T-helper 17 cell (primary cell): ENCODE measurements at places on chromosomes 2 and 18.

DNA sequence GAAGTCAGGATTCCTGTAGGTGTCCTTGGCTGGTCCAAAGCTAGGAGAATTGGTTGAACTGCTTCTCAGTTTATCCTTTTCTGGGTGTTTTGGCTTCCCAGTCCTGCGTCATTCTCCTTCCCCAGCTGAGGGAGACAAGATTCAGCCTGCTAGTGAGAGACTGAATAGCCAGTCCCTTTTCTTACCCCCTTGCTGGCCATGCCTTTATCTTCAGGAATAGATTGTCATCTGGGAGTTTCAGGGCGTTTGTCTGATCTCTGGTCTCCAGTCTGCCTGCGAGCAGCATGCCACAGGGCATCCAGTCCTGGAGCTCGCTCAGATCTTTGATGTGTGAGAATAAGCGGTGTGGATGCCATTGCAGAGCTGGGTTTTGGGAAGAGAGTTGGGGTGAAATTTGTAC lies 5.8 kb downstream of the MYO1B start:
- peaks cover 8% of the 10 kb centered on the region for H3K4me1 ChIP-seq
- H3K27ac ChIP-seq: no peak overlapping the region
- H3K27me3 ChIP-seq: peaks cover 51% of the 10 kb centered on the region
- no peak for DNase-seq
- H3K4me3 ChIP-seq: no peak overlapping the region
- peaks cover 2% of the 10 kb centered on the region for H3K36me3 ChIP-seq

DNA sequence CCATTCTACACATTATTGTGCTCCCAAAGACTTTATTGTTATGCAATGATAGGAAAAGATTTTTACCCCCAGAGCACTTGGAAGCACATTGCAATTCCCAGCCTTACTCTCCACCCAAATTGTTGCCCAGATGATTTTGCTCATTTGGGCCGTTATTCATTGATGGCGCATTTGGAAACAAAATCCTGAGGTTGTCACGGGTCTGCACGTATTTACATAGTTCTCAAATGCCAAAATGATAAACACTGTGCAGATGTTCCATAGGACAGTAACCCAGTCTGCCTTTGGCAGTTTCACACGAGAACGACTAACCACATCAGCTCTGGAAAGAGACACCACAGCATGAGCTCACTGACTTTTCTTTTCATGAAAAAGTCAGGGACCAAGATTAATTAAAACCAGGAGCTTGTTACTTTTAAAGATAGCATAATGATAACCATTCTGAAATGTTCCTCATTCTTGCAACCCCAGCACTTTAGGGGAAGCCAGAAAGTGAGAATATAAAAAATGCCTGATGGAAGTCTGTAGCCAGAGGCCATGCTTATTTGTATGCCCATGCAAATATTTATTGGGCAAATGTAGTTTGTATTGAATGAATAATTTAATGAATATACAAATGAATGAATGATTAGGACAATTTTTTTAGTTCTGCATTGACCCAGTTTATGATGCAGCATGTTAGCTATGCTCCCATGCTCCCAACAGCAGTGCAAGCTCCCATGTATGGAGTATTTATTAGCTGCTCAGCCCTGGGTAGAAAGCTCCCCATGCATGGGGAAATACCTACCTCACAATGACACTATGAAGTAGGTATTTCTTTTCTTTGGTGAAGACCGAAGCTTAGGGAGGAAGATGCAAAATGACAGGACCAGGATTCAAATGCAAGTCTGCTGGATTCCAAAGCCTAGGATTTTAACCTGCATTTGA lies 84.6 kb downstream of the MAIP1 start:
- DNase-seq: no peak
- peaks cover 29% of the 10 kb centered on the region for H3K27me3 ChIP-seq
- H3K27ac ChIP-seq: no peak overlapping the region

- no peak overlapping the region for H3K4me3 ChIP-seq
- no peaks in the 10 kb centered on the region for H3K4me1 ChIP-seq
- peaks cover 4% of the 10 kb centered on the region for H3K36me3 ChIP-seq
- peaks cover 12% of the 10 kb centered on the region for H3K27me3 ChIP-seq
Measured at GRCh38 chr2:189516546-189516945, 64.0 kb downstream of the SLC40A1 start.

GRCh38 chr2:219452361-219453317 lies 18.0 kb downstream of the SPEG start:
- H3K27me3 ChIP-seq: peaks cover 19% of the 10 kb centered on the region
- no peak overlapping the region for H3K27ac ChIP-seq
- no peak for DNase-seq

- DNase-seq: no peak
- no peaks in the 10 kb centered on the region for H3K27me3 ChIP-seq
- no peak overlapping the region for H3K27ac ChIP-seq
- no peak overlapping the region for H3K4me3 ChIP-seq
Measured at GRCh38 chr2:173171321-173171720, 95.7 kb downstream of the MAP3K20 start.

GRCh38 chr18:59149007-59149406 lies 9.3 kb downstream of the SEC11C start:
- peak overlapping the region; percentile 74 for H3K27ac ChIP-seq
- H3K27me3 ChIP-seq: no peaks in the 10 kb centered on the region
- peaks cover 40% of the 10 kb centered on the region for H3K4me1 ChIP-seq

DNA sequence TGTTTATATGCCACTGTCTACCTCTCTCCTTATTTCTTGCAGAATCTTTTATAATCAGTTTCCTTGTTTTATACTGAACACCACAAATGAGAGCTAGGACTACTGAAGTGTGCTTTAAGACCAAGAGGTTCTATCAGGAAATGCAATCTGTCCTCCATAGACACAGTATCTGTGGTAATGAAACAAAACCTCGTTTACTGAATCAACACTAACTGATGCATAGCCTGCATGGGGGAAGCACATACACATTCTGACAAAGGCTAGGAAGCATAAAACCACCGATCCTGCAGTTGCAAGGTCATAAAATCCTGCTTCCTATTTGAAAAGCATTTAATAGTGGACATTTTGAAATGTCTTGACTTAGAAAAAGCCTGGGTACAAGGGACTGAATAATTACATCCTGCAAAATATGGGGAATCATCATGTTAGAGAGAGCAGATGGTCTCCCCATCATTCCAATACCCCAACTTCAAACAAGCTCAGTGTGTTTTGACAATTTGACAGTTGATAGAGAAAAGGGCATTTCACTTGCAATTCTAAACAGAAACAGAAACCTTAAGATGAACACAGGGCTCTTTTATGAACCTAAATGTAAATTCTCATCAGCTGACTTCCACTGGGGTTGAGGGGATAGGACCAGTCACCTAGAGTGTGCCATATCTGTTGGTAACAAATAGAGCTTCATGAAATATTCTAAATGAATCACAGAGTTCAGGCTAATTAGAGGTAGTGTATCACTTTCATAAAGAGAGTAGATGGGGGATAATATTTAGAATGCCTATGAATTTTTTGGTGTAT lies 1845.6 kb upstream of the PIK3C3 start:
- no peak for DNase-seq
- H3K4me1 ChIP-seq: no peaks in the 10 kb centered on the region
- no peaks in the 10 kb centered on the region for H3K27me3 ChIP-seq
- H3K4me3 ChIP-seq: no peak overlapping the region

- no peak for DNase-seq
- H3K27me3 ChIP-seq: peaks cover 20% of the 10 kb centered on the region
- no peak overlapping the region for H3K4me3 ChIP-seq
- H3K27ac ChIP-seq: no peak overlapping the region
- no peaks in the 10 kb centered on the region for H3K36me3 ChIP-seq
Measured at GRCh38 chr18:13916559-13916958, 1.2 kb upstream of the MC2R start.

- H3K4me3 ChIP-seq: no peak overlapping the region
- no peaks in the 10 kb centered on the region for H3K36me3 ChIP-seq
- H3K27me3 ChIP-seq: peaks cover 16% of the 10 kb centered on the region
- DNase-seq: no peak
Measured at GRCh38 chr2:165573534-165574461, 104.3 kb downstream of the CSRNP3 start.

- H3K27me3 ChIP-seq: peaks cover 38% of the 10 kb centered on the region
- no peaks in the 10 kb centered on the region for H3K36me3 ChIP-seq
- peaks cover 4% of the 10 kb centered on the region for H3K4me1 ChIP-seq
- no peak for DNase-seq
- no peak overlapping the region for H3K4me3 ChIP-seq
Measured at GRCh38 chr2:120432976-120433815, 87.3 kb downstream of the INHBB start.

GRCh38 chr2:173241643-173242042 lies 113.0 kb upstream of the CDCA7 start:
- H3K36me3 ChIP-seq: peaks cover 3% of the 10 kb centered on the region
- peaks cover 8% of the 10 kb centered on the region for H3K27me3 ChIP-seq
- H3K4me3 ChIP-seq: no peak overlapping the region
- DNase-seq: no peak
- no peaks in the 10 kb centered on the region for H3K4me1 ChIP-seq

DNA sequence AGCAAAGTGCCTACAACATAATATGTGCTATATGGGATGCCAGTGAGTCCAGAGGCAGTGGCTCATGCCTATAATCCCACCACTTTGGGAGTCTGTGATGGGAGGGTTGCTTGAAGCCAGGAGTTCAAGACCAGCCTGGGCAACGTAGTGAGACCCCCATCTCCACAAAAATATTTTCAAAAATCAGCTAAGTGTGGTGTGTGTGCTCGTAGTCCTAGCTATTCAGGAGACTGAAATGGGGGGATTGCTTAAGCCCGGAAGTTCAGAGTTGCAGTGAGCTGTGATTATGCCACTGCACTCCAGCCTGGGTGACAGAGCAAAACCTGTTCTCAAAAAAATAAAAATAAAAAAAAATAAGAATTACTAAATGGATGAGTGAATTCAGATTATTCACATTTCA lies 23.4 kb downstream of the OTX1 start:
- H3K27me3 ChIP-seq: peaks cover 49% of the 10 kb centered on the region
- H3K27ac ChIP-seq: no peak overlapping the region
- H3K4me1 ChIP-seq: no peaks in the 10 kb centered on the region
- DNase-seq: no peak
- no peak overlapping the region for H3K4me3 ChIP-seq

- H3K36me3 ChIP-seq: no peaks in the 10 kb centered on the region
- H3K4me3 ChIP-seq: no peak overlapping the region
- H3K27me3 ChIP-seq: no peaks in the 10 kb centered on the region
- no peak overlapping the region for H3K27ac ChIP-seq
Measured at GRCh38 chr18:1392046-1392445, 487.4 kb downstream of the ADCYAP1 start.

GRCh38 chr2:145728511-145728910 lies 1208.6 kb upstream of the ZEB2 start:
- DNase-seq: no peak
- no peaks in the 10 kb centered on the region for H3K27me3 ChIP-seq
- H3K27ac ChIP-seq: no peak overlapping the region
- H3K4me3 ChIP-seq: no peak overlapping the region
- H3K36me3 ChIP-seq: no peaks in the 10 kb centered on the region

DNA sequence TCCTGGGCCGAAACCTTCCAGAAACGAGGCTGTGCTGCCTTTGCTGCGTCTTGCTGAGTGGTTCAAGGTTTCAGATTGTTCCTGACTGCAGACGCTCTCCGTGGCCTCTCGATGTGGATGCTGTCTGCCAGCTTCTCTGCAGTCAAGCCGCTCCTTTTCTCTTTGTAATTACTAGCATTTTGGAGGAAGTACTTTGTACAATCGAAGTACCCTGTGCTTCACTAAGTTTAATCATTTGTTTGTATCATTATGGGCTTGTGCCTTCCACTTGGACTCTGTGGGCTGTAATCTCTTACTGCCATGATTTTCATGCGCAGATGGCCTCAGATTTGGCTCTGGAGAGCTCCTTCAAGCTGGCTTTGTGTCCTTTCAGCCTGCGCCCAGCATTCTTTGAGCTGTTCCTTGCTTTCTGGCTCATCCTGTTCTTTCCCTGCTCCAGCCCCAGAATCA lies 49.3 kb downstream of the TRAF3IP1 start:
- H3K4me1 ChIP-seq: peaks cover 6% of the 10 kb centered on the region
- H3K27ac ChIP-seq: no peak overlapping the region
- peak overlapping the region; percentile 19 for H3K4me3 ChIP-seq
- H3K36me3 ChIP-seq: peaks cover 3% of the 10 kb centered on the region
- no peaks in the 10 kb centered on the region for H3K27me3 ChIP-seq
- no peak for DNase-seq

GRCh38 chr2:71743995-71744675 lies 290.8 kb downstream of the DYSF start:
- no peak overlapping the region for H3K27ac ChIP-seq
- H3K4me1 ChIP-seq: no peaks in the 10 kb centered on the region
- H3K36me3 ChIP-seq: no peaks in the 10 kb centered on the region
- H3K27me3 ChIP-seq: peaks cover 19% of the 10 kb centered on the region
- DNase-seq: no peak
- no peak overlapping the region for H3K4me3 ChIP-seq

DNA sequence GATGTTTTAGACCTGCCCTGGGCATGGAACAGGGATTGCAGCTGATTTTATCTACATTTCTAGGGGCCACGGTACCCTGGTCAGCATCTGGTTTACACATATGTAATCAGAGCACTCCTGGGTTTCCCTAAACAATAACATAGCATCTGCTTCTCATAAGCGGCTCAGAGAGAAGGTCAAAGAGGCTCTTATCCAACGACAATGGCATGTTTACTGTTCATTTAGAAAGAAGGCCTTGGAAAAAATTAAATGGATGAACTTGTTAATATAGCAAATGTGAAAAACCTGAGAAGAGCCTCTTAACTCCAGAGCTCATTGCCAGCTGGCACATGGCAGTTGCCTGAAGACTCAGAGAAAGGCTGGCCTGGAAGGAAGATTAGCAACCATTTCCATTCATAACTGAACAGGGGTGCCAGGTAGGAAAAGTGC lies 202.8 kb upstream of the THUMPD2 start:
- H3K27me3 ChIP-seq: peaks cover 6% of the 10 kb centered on the region
- peaks cover 2% of the 10 kb centered on the region for H3K36me3 ChIP-seq
- H3K4me3 ChIP-seq: no peak overlapping the region
- DNase-seq: no peak

DNA sequence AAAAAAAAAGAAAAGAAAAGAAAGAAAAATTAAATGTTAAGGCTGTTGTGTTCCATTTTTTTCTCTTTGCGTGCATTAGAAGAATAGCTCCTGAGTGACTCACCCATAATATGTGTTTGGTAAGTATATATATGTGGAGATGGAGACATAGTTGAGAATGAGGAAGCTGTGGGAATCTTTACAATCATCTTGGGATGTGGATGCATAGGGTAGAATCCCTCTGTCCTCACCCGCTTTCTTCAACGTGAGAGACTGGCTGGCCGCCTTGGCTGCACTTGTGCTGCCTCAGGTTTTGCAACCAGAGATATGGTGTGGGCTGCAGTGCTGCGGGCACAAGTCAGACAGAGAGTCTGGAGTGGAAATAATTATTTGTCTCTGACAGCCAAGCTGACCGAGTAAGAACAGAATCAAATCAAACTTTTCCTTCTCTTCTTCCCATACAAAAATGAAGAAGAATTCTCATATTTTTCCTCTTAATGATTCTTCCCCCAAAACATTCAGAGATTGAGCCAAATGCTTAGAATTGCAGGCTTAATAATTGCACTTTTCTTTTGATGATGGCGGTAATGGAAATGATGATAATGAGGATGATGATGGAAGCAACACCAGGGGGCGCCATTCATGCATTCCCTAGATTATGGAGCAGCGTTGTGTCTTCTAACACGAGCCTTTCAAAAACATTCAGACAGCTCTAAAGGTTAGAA lies 48.5 kb downstream of the SERPINB7 start:
- H3K36me3 ChIP-seq: no peaks in the 10 kb centered on the region
- H3K27me3 ChIP-seq: peaks cover 13% of the 10 kb centered on the region
- H3K4me1 ChIP-seq: no peaks in the 10 kb centered on the region
- H3K27ac ChIP-seq: no peak overlapping the region
- no peak for DNase-seq

- no peak for DNase-seq
- peaks cover 6% of the 10 kb centered on the region for H3K27me3 ChIP-seq
- peaks cover 14% of the 10 kb centered on the region for H3K4me1 ChIP-seq
- peak overlapping the region; percentile 82 for H3K27ac ChIP-seq
- H3K36me3 ChIP-seq: peaks cover 3% of the 10 kb centered on the region
Measured at GRCh38 chr2:239554766-239555570, 154.1 kb upstream of the HDAC4 start.
